NCI-H1436 (cell line): ENCODE measurements at places on chromosomes 16 and 17.
A peak's percentile ranks its signal among the peaks of the same experiment; 100 is the strongest.

DNA sequence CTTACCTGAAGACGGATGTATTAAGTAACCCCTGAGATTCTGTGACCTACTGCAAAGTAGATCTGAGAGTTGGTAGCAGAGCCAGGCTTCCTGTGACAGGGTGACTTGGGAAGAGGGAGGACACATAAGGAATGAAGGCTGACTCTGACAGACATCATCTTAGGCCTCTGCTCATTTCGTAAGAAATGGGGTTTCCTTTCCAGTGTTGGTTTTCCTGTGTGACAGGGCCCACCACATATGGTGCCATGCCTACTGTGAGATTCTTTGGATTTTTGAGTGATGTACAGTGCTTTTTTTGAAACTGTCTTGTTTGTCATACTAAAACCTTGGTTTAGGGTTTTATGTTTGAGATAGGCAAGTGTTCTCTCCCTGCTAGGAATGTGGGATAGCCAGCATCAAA lies 12.7 kb downstream of the LIG3 start:
- no peak for DNase-seq

- no peak for DNase-seq
Measured at GRCh38 chr17:67196422-67196821, 48.6 kb downstream of the HELZ start.

GRCh38 chr16:85329059-85329812 lies 217.0 kb upstream of the CIBAR2 start:
- DNase-seq = peak; percentile 83

- DNase-seq = no peak
Measured at GRCh38 chr17:71111460-71111859, 942.1 kb downstream of the KCNJ2 start.
